ENCODE measurements at places on chromosomes 3 and 15.

DNA sequence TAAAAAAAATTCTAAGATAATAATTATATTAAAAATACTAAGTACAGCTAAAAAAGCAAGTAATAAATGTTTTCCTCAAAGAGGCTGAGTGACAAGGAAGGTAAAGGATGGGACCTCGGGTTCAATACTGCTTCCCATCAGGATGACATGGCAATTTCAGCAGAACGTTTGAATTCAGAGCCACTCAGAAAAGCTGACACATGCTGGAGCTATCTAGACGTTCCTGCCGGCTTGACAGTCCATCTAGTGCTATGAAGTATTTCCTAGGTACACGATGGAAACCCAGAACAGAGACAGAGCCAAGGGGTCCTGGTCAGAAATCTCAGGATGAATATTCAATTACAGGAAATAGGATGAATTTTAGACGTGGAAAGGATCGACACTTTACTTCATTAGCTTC is 361.8 kb downstream of the FGF12 start:
- no peak for DNase-seq

DNA sequence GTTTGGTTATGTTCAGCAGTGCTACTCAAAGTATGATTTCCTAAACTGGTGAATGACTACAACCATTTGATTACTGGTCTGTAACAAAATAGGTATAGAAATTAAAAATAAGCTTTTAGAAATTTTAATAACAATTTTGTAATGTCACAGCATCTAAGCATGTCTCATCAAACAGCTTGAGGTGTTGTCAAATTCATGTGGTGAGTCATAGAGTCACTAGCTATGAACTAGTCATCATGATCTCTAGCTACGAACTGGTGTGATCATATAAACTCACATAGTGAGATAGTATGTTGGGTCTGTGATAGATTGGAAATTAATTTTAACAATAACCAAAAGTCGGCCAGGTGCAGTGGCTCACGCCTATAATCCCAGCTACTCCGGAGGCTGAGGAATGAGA is 213.9 kb upstream of the RBMS3 start:
- DNase-seq: no peak

- DNase-seq: no peak
Observed at GRCh38 chr15:35784745-35785144, 238.8 kb upstream of the DPH6 start.

- DNase-seq: no peak
Observed at GRCh38 chr15:66847565-66847991, 145.5 kb downstream of the SMAD6 start.

GRCh38 chr15:31452595-31453557 is 126.2 kb downstream of the KLF13 start:
- DNase-seq: no peak

GRCh38 chr3:123723522-123724168 is 138.8 kb upstream of the HACD2 start:
- DNase-seq: peak; percentile 31

GRCh38 chr3:149131589-149131988 is 2.2 kb downstream of the HPS3 start:
- DNase-seq: no peak

- no peak for DNase-seq
Observed at GRCh38 chr3:36540888-36541518, 160.7 kb downstream of the STAC start.

GRCh38 chr3:190811775-190812480 is 50.6 kb downstream of the GMNC start:
- DNase-seq: no peak

DNA sequence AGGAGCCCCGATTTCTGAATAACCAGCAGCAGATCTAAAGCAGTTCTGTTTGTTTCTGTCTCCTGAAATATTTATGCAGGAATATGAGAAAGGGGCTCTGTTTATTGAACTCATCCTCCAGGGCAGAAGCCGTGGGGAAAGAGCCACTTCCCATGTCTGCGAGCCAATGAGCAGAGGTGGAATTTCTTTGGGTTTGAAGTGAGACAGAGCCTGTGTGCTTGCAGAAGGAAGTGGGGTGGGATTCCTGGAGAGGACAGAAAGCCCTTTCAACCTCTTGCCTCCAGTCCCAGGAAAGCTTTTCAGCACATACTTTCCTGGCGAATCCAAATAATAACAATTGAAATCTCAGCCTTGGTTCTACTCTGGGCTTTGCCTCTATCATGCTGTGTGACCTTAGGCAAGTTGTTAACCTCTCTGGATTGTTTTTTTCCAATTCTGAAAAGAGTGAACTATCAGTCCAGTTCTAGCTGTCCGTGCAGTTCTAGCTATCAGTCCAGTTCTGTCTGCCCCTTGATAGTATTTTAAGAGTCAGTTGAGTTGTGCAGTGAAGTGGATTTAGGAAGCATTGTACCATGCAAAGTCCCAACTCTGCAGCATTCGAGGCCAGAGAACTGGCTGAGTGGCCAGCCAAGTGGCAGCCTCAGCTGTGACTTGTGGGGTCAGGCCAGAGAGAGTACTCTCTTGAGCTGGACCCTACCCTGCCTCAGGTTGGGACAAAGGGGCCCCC is 15.9 kb downstream of the CORO2B start:
- DNase-seq: no peak

DNA sequence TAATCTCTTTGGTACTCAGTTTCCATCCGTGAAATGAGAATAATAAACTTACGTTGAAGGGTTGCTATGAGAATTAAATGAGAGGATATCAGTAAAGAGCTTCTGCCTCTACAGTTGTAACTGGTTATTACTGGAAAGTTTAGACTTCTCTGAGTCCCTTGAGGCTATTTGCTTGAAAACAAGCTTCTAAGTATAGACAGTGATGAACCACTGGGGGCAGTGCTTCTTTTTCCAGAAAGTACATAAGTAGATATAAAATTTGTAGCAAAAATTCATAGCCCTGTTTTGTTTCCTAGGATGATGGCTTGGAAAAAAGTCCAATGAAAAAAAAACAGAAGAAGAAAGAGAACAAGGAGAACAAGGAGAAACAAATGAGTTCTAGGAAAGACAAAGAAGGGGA is 87.1 kb downstream of the RGMA start:
- no peak for DNase-seq

DNA sequence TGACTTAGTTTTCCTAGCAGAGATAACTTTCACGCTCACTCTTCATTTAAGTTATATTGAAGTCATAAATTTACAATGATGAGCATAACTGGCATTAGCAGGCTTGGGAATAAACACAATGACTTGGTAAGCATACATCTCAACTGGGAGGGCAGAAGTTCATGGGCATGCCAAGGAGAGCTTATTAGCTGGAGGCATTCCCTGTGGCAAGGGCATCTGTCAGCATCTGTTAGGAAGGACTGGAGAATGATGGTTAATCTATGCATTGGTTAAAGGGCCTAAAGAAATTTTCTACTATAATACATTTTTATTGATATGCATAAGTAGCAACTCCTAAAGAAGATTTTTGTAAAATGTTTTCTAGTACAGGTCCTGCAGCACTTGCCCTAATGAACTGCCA is 52.4 kb downstream of the NEK11 start:
- no peak for DNase-seq

- DNase-seq: no peak
Observed at GRCh38 chr3:102483556-102483955, 48.7 kb downstream of the ZPLD1 start.

DNA sequence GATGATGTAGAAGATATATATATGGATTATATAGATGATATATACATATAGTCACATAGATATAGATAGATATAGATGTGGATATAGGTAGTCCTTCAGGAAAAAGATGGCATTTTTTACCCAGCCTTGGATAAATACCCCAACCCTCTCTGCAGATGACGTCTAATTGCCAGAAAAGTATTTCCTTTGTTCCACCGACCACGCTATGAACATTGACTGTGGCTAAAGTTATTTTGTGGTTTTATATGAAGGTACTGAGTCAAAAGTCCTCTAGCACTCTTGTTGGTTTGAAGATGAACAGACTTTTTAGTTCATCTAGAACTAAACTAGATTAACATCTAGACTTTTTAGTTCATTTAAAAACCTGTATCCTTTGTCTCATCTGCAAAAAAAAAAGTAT is 207.7 kb downstream of the PLOD2 start:
- no peak for DNase-seq

DNA sequence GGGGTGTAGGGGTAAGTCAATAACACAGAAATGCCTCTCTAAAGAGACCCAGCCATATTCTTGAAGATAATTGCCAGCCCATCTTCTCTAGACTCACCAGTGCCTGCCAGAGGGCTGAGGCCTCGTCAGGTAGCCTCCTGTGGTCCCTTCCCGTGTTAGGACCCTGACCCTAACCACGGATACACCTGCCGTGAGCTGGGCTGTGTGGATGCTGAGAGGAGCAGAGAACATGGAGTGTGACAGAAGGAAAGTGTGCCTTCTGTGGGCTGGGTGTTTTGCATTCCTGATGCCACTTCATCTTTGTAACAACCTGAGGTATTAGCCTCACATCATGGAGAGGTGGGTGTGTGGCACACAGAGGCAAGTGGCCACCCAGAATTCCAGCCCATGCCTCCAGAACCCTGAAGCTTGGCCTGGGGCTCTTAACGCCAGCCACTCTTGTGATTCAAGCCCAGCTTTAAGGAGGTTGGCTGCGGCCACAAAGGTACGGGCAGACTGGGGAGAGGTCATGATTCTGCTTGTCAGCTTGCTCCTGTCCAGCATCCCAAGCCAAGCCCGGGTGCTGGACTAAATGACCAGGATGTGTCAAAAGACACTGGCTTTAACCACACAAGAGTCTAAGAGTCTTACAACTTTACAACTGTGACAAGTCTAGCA is 21.1 kb upstream of the ABTB1 start:
- DNase-seq: no peak

- no peak for DNase-seq
Observed at GRCh38 chr3:15216501-15216900, 10.5 kb downstream of the CAPN7 start.

GRCh38 chr3:85110393-85110792 is 151.6 kb downstream of the CADM2 start:
- no peak for DNase-seq

- DNase-seq: no peak
Observed at GRCh38 chr3:18190646-18191045, 234.5 kb downstream of the SATB1 start.

DNA sequence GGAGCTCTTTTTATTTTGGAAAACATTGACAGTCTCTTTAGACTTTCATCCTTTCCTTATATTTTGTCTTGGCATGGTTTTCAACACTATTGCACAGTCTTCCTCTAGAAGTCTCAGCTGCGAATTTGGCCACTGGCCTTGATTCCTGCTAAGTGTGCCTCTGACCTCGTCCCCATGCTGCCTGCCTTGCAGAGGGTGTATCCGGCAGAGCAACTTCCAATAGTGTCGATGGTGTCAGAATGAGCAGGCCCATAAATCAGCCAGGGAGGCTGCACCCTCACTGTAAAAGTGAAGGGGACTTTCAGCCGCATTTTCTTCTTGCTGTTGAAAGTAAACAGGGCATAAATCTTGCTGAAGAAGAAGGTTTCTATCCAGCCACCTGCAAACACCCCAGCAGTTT is 336.7 kb upstream of the TRIM42 start:
- DNase-seq: no peak

DNA sequence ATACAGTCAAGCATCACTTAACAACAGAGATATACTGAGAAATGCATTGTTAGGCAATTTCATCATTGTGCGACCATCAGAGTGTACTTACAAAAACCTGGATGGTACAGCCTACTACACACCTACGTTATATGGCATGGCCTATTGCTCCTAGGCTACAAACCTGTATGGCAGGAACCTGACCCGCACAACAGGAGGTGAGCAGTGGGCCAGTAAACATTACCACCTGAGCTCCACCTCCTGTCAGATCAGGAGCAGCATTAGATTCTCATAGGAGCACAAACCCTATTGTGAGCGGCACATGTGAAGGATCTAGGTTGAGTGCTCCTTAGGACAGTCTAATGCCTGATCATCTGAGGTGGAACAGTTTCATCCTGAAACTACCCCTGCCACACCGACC is 89.7 kb downstream of the SCAPER start:
- DNase-seq: no peak

DNA sequence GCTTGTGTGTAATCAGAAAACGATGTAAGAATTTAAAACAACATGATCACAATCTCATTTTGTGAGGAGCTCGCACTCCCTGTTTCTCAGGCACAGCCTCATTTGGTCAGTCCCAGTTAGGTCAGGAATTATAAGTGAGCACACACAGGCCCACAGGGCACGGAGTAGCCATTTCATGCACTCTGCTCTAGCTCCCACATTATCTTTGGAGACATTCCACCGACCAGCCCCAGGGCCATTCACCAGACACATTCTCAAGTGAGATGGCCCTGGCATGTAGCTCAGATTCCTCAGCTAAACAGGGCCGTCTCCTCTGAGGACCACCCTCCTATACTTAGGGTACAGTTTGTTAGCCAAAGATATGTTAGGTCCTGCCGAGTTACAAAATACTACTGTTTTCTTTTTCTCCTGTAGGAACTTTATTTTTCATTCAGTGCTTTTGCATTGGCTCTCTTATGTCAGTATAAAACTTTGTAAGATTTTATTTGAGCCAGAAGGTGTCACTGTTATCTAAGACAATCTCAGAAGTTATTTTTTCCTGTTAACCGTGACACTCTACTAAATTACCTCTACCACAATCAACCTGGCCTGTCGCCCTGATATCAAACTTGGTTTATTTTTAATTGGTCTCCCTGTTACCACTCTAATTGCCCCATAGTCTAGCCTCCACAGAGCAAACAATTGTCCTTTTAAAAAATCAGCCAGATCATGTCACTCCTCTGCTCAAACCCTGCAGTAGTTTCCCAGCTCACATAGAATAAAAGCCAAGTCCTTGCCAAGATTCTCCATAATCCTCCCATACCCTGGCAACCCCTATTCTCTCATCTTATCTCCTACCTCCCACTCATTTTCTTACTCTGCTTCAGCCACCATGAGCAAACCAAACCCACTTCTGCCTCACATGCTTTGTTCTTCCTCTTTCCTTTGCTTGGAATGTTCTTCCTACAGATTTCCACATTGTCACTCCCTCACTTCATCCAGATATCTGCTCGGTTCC is 105.7 kb downstream of the PPP2R3A start:
- DNase-seq: no peak

Measured in CD8-positive, alpha-beta T cell (primary cell).